ENCODE measurements at places on chromosomes 13 and 19. TPM values are rescaled to one million over a fixed set of nuclear protein-coding genes. Genes with fewer than 3 reads are reported as not detected.

The CEACAM20 gene
- not detected for total RNA-seq

The ZNF541 gene
- total RNA-seq: 0.09 TPM

The SLC7A10 gene
- total RNA-seq: 4.9 TPM

DNA sequence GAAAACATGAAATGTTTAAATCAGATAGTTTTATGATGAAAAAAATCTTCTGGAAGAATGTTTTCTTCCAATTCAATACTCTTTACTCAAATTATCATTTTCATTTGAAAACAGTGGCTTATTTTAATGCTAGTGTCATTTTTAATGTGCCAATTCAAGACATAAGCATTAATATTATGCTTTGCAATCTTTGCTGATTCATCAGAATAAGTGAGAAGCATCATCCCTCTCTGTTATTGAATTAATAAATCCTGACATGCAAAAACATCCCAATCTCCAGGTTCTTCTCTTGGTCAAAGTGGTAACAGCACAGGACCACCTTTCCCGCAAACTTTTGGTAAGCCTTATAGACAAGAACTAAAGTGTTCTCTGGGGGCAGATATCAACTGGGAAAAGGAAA is 3.8 kb downstream of the INTS6 start:
- DNase-seq: no peak

- DNase-seq: no peak
Measured at GRCh38 chr13:43428545-43429296, 358.1 kb downstream of the ENOX1 start.

GRCh38 chr19:45408830-45409556 is 2.5 kb downstream of the POLR1G start:
- no peak for DNase-seq

DNA sequence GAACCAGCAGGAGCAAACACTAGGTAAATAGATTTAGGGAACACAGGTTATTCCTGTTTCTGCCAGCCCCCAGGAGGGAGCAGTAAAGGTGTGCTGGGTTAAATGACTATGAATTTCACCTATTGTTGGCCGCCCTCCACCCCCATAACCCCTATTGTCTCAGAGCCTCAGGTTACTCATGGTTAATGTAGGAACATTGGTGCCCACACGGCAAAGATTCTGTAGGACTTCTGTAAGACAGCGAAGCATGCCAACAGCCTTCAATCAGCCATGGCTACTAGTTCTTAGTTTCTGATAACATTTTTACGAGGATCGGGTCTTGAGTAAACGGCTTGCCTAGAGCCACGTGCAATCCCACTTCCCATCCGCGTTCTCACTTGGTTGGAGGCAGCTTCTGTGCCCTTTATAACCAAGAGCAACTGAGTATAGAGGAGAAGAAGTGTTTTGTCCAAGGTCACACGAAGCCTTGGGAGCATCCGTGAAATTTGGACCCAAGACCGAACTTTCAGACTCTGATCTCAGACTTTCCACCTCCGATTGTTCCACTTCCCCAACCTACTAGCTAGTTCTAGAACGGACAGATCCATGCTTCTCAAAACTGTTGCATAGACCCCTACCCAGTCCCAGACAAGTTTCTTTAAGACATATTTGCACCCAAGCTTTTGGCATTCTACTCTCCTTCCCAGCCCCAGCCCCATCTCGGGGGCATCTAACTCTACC is 5.1 kb upstream of the CACNG8 start:
- DNase-seq: no peak

DNA sequence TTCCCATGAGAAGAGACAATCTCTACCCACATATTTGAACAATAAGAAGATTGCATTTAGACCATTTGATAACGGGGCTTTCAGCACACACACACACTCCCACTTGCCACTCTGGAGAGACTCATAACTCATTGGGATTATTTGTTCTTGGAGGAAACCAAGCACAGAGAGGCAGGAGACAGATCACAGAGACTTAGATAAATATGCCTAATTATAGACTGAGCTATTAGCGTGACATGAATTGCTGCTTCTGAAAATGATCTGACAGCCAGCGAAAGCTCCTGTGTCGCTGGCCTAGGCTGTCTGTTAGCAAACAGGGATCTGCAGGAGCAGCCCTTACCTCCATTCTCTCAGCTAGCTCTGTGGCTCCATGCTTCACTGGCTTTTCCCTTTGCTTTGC is 111.4 kb downstream of the CCNA1 start:
- DNase-seq: no peak

DNA sequence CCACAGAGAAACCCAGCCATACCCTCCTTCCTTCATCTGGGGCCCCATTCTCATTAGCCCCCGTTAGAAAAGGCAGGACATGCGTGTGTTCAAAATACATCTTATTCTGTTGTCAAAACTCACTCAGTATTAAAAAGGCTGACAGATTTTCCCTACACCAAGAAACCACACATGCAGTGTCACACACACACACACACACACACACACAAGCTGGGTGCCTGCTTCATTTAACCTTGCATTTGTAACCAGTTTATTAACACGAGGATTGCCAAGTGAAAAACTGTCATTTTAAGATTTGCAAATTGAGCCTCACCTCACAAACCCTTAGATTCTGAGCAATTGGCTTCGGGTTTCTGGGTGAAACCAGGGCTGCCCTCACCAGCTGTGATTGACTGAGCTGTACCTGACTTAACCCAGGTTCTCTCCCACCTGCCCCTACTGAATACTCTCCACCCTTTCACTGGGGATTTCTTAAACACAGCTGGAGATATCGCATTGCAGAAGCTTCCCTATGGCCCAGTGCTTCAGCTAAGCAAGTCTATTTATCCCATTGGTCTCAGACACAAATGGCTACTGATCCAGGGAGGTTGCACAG is 172.7 kb upstream of the ZNF507 start:
- DNase-seq: no peak

GRCh38 chr19:42606660-42607351 is 12.1 kb upstream of the CEACAM8 start:
- peak; percentile 92 for DNase-seq

The BEST2 gene
- 4.7 TPM for total RNA-seq

- DNase-seq: no peak
Measured at GRCh38 chr19:15640294-15640903, at the start of gene CYP4F3. Gene CYP4F3 (plus strand): TSS chr19:15640897. CDS start chr19:15641416, 519 bp downstream.

DNA sequence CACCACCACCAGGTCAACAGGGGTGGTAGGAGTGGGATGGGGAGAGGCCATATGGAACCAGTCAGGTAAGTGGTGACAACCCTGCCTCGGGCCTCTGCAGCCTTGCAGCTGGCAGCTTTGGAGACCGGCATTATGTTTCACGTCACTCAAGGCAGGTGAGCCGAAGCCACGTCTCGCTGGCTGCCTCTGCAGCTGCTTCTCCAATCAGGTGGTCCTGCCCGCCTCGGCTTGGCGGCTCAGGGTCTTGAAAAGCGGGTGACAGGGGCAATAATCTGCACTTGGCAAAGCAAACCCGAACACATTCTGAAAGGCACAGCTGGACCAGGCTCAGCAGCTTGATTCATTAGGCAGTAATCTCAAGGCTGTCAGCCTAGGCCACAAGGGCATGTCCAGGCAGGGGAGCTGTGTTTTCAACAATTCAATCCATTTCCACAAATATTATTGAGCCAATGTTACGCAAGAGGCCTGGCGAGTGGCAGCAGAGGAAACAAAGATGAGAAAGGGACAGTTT is 77.4 kb upstream of the PCDH8 start:
- DNase-seq: no peak

DNA sequence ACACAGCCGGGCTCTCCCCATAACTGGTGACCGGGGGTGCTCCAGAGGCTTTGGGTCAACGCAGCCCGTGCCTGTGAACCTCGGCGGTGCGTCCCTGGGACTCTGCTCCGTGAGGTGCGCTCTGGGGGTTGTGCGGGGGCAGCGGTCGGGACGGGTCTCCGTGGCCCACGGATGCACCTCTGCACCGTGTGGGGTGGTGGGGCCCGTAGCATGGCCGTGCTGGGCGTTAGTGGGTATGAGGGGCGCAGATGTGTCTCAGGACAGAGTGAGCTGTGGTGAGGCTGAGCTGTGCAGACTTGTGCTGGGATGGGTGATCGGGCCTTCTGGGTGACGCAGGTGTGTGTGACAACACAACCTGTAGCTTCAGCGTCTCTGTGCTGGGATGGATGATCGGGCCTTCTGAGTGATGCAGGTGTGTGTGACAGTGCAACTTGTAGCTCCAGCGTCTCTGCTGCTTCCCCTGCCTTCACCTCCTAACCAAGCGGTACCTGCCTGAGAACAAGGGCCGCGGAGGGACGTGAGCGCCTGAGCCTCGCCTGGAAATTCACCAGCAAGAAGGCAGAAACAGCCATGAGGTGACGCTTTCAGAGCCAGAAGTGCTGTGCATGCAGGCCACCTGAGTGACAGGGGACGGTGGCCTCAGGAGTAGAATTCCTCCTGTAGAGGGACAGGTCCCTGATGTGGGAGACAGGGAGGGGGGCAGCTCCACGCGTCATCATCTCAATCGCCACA is 599 bp downstream of the ZNF331 start:
- DNase-seq: no peak

DNA sequence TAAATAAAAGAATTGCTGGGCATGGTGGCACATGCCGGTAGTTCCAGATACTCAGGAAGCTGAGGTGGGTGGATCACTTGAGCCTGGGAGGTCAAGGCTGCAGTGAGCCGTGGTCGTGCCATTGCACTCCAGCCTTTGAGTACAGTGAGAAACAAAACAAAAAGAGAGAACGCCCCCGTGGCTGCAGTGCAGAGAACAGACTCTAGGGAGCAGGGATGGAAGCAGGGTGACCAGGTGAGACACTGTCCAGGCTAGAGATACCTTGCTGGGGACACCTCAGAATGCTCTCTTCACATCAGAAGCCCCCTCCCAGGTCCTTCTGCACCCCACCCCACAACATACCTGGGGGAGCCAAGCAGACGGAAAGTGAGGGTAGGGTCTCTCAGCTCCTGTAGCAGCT is 24.8 kb downstream of the MAP4K1 start:
- peak; percentile 39 for DNase-seq

DNA sequence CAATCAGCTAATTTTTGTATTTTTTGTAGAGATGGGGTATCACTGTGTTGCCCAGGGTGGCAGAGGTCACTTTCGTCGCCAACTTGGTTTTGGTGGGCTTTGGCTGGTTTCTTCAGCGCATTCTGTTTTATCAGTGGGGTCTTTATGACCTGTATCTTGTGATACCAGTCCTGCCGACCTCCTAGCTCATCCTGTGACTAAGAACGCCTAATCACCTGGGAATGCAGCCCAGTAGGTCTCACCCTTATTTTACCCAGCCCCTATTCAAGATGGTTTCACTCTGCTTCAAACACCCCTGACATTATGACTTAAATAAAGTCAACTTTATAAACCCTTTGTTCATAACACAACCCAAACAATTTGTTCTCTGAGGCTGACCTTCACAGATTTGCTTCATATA is 3.0 kb upstream of the ZNF878 start:
- DNase-seq: no peak

The GZMM gene
- total RNA-seq: 0.60 TPM

DNA sequence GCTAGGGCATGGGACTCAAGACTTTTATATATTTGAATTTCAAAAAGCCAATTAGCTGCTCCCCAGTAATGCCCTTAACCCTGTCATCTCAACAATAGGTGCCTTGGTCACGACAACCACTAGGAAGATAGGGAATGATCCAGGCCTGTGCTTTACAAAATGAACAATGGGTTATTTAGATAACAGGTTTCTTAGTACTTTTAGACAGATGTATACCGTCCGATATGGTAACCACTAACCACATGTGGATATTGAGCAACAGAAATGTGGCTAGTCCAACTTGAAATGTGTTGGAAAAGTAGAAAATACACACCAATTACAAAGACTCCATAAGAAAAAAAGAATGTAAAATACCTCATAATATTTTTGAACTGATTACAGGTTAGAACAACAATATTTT is 201.2 kb downstream of the LHFPL6 start:
- DNase-seq: no peak

Measured in WTC11 (cell line).